ENCODE measurements at places on chromosomes 7 and 10. TPM values are rescaled to one million over a fixed set of nuclear protein-coding genes. Genes with fewer than 3 reads are reported as not detected.

GRCh38 chr7:33127085-33127484 is 2.3 kb upstream of the BBS9 start:
- no peak for DNase-seq

DNA sequence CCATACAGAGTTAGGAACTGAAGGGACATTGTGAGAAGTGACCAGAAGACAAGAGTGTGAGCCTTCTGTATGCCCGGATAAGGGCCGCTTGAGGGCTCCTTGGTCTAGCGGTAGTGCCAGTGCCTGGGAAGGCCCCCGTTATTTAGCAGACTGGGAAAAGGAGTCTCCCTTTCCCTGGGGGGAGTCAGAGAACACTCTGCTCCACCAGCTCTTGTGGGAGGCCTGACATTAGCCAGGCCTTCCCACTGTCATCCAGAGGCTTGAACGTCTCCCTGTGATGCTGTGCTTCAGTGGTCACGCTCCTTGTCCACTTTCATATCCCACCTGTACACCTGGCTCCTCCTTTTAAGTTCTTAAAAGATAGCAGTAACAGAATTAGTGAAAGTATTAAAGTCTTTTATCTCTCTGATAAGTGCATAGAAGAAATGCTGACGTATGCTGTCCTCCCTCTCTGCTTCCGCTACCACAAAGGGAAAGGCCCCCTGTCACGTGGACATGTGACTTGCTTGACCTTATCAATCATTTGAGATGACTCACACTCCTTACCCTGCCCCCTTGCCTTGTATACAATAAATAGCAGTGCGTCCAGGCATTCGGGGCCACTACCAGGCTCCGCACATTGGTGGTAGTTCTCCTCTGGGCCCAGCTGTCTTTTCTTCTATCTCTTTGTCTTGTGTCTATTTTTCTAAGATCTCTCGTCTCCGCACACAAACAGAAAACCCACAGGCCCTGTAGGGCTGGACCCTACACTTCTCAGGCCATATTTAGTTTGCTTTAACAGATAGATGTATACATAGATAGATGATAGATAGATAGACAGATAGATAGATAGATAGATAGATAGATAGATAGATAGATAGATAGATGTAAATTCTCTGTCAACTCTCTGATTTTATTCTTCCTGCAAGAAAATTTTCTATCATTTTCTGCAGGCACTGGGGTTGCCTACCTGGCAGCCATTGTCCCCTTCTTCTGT is 131.5 kb upstream of the JCAD start:
- no peak for DNase-seq

C10orf105 gene
- total RNA-seq = not detected

DNA sequence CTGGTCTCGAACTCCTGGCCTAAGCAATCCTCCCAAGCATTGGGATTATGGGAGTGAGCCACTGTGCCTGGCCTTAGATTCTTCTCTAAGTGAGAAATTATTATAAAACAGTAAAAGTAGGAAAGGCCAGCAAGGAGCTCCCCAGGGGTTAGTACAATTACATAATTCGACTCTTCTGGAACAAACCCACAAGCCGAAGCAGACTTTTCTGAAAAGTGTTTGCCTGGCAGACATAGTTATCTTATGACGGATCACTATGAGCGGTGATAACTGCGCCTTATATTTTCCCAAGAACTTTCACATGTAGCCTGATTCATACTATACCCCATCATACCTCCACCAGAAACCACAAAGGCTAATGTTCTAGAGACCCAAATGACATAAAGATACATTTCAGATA is 30.2 kb upstream of the SH3PXD2A start:
- DNase-seq = no peak

COL17A1 gene
- 41.3 TPM for total RNA-seq

INHBA gene
- 17.3 TPM for total RNA-seq

GNAI1 gene
- total RNA-seq = 16.8 TPM

All from PC-9 (cell line).